ENCODE measurements at places on chromosomes 6 and 20.

DNA sequence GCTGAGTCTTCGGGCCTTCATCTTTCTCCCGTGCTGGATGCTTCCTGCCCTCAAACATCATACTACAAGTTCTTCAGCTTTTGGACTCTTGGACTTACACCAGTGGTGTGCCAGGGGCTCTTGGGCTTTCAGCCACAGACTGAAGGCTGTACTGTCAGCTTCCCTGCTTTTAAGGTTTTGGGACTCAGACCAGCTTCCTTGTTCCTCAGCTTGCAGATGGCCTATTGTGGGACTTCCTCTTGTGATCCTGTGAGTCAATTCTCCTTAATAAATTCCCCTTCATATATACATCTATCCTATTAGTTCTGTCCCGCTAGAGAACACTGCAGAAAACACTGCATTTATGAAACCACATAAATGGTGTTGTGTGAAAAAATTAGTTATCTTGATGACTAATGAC lies 13.9 kb upstream of the BCLAF1 start:
- no peak for DNase-seq

DNA sequence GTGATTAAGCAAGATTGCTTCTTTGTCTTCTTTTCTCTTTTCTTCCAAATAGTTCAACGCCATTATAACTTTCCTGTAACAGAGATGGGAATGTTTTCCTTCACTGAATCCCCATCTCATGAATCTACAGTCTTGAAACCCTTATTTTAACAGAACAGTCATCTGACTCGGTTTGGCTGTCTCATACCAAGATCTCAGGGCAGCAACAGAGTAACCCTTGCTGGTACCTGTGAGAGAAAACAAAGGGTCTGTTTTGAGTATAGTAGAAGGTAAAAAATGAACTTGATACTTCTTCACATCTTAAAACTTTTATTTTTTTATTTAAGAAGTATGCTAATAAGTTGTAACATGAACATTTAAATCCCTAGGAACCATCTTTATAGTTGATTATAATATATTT lies 19.6 kb upstream of the DSE start:
- no peak for DNase-seq

DNA sequence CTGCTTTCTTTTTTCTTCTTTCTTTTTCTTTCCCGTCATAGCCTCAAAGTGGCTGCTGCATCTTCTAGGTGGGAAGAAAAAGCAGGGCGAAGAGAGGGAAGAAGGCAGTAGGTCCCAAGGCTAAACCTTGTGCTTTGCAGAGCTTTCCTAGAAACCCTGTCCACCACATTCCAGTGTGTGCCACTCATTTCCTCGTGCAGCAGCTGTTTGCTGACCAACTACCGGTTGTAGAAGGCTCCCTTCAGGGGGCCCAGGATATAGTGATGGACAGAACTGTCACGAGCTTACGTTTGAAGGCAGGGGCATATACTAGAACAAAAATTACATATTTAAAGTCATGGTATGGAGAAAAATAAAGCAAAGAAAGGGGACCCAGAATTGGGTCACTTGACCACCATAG lies 103.0 kb downstream of the SASH1 start:
- DNase-seq = no peak

GRCh38 chr6:38143191-38144150 lies 323.9 kb downstream of the ZFAND3 start:
- DNase-seq = no peak

DNA sequence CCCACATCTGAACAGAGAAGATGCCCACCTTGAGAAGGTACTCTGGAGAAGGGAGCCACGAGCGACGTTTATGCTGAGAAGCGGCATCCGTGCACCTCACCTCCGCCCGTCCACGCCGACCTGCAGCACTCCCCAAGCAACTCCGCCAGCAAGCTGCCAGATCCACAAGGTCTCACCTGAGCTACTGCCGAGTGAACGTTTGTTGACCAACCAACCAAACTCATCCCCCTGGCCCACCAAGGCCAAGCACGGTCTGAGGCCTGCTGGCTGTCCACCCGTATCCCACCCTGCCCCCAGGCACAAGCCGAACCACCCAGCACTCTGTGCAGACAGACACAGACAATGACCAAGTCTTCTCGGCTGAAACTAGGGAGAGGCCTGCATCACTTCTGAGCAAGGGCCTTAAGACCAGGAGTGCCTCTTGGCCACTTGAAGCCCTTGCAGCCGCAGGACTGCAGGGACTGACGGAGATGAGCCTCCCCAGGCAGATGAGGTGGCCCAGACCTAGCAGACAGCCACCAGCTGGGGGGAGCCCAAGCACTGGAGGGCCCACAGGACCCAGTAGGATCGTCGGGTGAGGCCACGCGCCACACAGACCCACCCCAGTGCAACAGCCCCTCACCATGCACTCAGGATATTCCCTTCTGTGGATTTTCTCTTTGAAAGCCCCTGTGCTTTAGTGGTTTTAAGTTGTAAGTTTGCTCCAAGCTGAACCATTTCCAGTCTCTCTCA lies 12.1 kb downstream of the TAF4 start:
- no peak for DNase-seq

DNA sequence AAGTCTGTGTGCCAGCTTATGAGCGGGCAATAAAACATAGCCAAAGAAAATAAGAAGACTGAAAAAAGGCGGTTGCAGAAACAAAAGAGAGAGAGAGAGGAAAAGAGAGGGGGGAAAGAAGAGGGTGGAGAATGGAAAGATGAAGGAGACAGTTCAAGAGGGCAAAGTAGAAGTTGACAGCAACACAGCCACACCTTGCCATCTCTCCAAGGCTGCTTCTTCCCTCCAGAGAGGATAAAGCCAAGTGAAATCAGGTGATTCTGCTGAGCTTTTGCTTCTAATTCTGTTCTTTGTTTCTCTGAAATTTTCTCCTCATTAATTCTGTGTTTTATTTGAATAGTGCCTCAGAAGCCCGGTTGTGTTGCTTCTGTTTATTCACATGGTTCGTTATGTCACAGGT lies 48.5 kb downstream of the PTPRK start:
- DNase-seq = no peak

DNA sequence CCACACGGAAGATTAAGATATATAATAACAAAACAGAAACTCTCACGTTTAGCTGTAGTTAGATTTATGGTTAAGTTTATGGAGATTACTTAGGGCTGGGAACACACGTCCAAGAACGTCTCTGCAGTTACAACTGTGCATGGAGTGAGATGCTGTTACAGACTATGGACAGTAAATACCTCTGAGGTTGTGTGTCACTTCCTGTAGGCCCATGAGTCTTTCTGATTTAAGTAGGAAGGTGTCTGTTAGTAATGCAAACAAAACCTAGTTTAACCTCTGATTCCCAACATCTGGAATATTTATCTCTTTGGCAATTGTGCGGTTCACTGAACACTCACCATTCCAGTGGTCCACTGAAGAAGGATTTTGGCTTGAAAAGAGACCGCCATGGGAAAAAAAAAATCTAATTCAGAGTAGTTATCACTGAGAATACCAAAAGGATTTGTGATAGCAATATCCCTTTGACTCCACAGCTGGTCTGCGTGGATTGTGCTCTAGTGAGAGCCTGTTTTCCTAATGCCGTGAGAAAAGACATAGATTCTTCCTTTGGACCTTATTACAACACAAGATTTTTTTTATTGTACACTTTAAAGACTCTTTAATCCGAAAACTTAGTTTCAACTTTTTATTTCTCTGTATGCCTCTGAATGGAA lies 478.2 kb upstream of the CITED2 start:
- no peak for DNase-seq

DNA sequence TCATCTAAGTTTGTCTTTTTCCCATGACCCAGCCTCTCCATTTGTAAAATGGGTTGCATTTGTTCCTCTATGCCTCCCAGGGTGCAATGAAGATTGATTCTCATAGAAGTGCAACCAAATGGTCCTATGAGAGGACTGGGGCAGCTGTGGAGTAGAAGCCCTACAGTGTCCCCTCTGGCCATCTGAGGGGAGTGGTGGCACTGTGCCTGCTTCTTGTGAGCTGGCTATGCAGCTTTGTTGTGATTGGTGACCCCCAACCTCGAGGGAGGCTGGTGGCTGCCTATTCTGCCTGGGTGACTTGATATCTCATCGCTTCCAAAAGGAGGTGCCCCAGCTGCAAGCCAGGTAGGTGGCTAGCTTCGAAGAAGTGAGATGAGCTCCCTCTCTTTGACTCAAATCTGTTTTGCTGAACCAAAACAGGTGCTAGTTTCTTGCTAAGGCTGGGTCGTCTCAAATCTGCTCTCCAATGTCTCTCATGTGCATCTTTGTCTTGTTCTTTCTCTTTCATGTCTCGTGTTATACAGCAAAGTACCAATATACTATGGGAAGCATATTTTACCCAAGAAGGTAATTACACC lies 33.9 kb downstream of the TXLNB start:
- DNase-seq = no peak

GRCh38 chr6:130218134-130218533 lies 4.6 kb downstream of the SAMD3 start:
- DNase-seq = no peak

DNA sequence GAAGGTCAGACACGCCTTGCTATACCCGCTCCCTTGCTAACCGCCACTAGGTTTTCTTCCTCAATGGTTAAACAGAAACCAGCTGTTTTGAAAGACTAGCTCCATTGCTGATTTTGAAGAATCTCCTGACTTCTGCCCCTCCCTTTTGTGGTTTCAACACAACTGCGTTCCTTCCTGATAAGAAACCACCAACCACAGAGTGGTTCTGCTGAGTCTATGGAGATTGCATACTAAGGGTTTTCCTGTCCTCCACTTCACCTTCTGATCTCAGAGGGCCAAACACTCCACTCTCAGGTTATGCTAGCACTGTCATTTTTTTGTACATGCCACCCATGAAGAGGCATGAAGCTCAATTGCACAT lies 207.9 kb downstream of the MYLK4 start:
- DNase-seq = no peak

GRCh38 chr20:17655286-17655651 lies 26.8 kb downstream of the RRBP1 start:
- no peak for DNase-seq

GRCh38 chr6:143803769-143804568 lies 39.2 kb upstream of the LTV1 start:
- DNase-seq = no peak

GRCh38 chr6:17768388-17768787 lies 61.7 kb upstream of the NUP153 start:
- no peak for DNase-seq

DNA sequence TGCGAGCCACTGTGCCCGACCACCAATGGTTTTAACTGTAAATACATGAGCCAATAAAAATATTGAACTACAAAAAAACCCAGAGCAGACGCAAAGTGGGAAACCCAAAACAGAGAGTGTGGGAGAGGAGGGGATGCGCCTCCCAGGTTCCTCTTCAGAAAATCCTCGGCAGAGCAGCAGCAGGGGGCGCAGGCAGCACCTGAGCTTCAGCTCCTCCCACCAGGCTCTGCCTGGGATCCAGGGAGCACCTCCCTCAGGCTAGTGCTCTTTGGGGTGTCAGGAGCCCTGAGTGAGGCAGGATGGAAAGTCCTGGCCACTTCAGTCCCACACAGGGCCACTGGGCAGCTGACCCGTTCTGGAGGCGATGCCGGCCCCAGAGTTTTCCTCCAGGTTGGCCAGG lies 536.9 kb upstream of the CDH4 start:
- no peak for DNase-seq
